ENCODE measurements at places on chromosomes 2 and 18.
A peak's percentile ranks its signal among the peaks of the same experiment; 100 is the strongest.

- DNase-seq, result no peak
Measured at GRCh38 chr2:128504246-128505149, 185.8 kb upstream of the HS6ST1 start.

DNA sequence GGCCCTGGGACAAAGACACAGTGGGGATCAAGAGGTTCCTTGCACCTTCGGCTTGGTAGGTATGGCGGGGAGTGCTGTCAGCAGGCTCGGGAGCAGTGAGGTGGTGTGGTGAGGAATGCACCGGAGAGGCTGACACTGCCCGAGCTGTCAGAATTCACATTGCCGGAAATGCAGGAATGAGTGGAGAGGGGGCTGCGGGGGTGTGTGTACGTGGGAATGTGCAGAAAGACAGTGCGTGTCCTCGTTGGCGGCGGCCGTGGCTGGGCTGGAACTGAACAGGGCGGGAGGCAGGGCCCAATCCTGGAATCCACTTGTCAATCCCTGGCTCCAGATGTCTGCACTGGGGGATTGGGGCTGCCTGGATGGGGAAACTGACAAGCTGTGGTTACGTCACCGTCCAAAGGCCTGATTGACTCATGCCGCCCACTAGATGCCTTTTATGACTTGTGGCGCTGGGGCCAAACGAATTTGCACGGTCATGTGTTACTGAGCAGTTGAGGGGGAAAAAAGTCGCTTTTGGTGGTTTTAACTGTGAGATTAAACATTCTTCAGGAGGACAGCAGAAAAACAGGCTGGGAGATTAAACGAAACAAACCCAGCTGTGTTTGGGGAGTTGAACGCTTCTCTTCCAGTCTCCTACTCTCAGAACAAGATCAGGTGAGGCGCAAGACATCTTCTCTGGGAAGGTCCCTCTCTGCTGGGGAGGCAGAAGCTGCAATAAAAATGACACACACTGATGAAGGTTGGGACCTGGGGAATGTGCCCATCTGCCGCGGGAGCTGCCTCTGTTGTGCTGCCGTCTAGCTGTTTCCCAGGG lies 189.4 kb upstream of the GLI2 start:
- peak; percentile 86 for DNase-seq

- no peak for DNase-seq
Measured at GRCh38 chr2:232231554-232231953, 147.0 kb upstream of the ALPP start.

GRCh38 chr2:109030870-109031475 lies 42.0 kb upstream of the EDAR start:
- DNase-seq, result no peak

GRCh38 chr2:16375981-16376380 lies 289.7 kb downstream of the CYRIA start:
- DNase-seq, result no peak

DNA sequence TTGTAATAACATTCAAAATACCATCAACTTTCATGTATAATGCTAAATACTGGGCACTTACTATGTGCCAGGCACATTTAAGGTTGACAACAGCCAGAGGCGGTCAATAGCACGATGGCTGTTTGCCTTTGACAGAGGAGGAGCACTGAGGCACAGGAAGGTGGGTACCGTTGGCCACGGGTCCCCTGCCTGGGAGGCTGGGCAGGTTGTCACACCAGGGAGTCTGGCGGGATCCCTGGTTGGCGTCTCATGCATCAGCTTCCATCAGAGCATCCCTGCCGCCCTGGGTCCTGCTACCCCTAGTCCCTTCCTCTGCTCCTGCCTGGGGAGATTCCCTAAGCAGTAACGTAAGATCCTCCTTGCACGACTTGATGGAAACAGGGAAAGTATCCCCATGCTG lies 19.4 kb downstream of the ALLC start:
- no peak for DNase-seq

DNA sequence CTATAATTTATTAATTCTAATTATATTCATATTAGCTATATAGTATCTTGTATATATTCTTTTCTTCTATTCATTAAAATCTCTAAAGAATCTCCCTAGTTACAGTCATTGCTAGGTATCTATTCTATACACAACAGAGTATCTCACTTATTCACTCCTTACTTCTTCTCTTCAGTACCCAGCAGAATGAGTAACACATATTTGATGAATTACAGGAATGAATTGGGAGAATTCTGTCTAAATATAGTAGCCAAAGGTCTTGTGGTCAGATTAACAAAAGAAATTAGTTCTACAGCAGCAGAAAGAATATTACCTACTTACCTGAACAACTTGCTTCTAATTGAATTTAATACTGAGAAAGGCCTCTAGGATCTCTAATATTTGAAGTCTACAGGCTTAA lies 758.0 kb upstream of the ZEB2 start:
- no peak for DNase-seq

GRCh38 chr2:33221046-33221784 lies 255.2 kb upstream of the RASGRP3 start:
- DNase-seq, result no peak

GRCh38 chr18:64273724-64274123 lies 124.8 kb upstream of the LINC00305 start:
- no peak for DNase-seq

GRCh38 chr2:119706221-119706620 lies 27.2 kb downstream of the TMEM177 start:
- DNase-seq, result no peak

DNA sequence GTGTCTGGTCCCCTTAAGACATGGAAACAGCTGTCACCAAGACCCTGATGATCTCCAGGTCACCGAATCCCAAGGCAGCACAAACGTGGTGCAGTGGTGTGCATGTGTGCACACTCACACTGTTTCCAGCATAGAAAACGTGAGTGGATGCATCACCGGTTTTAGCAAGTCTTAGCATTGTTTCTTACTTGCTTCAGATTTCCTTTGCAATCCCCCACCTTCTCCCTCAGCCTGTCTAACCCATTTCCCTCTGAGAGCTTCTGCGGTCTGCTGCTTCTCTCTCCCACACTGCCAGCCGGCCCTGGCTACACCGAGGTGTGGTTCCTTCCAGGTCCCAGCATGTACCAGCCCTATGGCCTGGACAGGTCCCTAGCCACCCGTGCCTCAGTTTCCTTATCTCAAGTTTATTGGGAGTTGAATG lies 343.4 kb upstream of the HS6ST1 start:
- DNase-seq, result no peak

DNA sequence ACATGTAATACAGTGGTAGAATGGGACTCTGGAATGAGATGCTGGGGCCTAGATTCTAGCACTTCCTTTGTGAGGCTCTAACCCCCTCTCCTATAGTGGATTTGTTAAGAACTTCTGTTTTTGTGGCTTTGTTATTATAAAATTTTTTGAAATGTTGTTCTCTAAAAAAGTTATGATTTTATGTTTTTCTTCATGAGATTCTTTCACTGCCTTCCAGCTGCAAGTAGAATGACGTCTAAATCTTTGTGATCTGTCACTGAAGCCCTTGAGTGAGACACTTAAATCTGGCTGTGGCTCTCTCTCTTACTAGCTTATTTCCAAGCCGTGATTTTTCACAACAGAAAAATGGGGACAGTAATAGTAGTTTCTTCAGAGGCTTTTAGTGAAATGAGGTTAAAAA lies 1.6 kb downstream of the CASP8 start:
- no peak for DNase-seq

GRCh38 chr2:191180276-191180675 lies 29.5 kb upstream of the STAT4 start:
- no peak for DNase-seq

- DNase-seq, result no peak
Measured at GRCh38 chr2:14417551-14417950, 215.0 kb upstream of the LRATD1 start.

GRCh38 chr2:848099-848498 lies 102.5 kb upstream of the SNTG2 start:
- DNase-seq, result no peak

DNA sequence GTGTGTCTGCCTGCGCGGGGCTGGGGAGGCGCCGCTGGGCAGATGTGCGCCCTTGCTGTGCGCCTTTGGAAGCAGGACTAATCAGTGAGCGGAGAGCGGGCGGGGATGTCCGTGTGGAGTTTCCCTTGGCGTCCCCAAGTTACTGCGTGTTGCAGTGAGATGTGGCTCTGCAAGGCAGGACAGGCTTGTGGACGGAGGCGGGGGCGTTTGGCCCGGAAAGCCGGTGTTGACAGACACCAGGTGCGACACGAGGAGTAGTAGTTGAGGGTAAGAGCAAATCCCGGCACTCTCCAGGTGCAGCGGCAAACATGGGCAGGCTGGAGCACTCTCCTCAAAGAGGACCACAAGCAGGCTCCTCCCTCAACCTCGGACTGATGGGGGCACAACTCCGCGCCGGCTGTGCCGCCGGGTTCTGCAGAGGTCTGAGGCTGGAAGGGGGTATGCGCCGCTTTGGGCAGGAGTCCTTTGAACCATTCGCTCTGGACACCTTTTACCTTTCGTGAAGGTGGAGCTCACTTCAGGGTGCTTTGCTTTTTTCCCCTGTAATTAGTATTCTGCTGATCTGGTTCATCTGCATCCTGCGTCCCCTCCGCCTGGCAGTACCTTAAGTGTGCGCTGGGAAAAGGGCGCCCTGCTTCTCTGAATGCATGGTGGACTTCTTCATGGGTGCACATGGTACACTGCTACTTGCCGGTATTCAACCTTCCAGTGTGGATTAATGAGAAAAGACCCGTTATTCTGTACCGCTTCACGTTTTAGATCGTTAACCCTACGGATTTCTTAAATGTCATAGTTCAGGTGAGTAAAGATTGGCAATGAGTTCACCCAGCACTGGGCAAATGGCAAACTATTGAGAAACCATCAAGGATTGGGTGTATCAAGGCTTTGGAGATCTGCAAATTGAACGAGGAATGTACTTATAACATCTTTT lies 608 bp downstream of the CDH7 start:
- DNase-seq, result no peak

GRCh38 chr2:25316101-25316500 lies 25.6 kb downstream of the DNMT3A start:
- no peak for DNase-seq

DNA sequence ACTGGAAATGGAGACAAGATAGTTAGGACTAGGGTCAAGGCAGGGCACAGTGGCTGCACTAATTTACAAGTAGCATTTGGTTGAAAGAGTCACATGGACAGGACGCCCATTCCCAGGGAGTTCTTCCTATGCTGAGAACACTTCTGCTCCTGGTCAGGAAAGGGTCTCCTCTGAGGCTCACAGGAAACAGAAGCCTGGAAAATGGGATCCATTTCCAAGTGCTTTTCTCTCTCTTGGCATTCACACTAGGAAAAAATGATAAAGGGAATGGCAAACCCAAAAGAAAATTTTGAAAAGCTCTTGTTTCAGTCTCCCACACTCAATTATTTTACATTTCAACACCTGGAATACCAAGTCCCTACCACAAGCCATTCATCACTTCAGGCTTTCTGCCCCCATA lies 88.7 kb downstream of the COBLL1 start:
- DNase-seq, result no peak

DNA sequence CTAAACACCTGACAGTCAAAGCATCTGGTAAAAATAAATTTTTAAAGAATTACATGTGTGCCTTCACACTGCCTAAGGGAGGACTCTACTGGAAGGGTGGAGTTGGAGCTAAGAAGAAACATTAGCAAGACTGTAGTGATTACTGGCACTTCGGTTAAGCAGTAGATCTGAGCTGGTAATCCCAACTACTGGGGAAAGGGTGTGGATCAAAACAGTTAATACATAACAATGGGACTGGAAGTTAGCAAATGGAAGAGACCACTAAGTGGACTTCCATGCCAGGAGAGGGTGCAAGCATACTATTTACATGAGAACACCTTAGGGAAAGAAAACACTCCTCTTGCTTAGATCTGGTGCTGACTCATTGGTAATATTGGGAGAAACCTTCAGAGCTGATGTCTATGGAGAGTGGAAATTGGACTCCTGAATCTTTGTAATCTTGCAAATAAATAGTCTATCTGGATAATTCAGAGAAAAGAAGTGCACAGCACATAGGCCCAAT lies 519.6 kb upstream of the LINC00305 start:
- no peak for DNase-seq

DNA sequence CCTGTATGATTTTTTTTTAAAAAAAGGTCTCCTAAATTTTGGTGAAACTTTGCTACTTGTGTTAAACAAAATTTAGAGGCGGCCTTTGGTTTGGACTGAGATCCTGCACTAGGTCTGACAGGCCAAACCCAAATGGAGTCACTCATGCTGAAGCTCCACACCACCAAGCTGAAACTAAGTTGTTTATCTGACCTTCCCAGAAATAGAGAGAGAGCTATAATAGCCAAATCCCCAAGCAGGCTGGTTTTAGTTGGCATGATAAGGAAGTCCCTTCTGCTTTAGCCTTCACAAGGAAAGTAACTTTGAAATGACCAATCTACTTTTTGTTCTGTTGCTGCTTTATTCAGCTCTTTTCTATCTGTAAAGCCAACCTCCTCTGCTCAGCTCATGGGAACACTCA lies 17.1 kb upstream of the THUMPD2 start:
- no peak for DNase-seq

GRCh38 chr2:236570081-236570868 lies 650 bp downstream of the ACKR3 start:
- DNase-seq, result no peak

GRCh38 chr18:78999939-79000338 lies 20.3 kb downstream of the SALL3 start:
- no peak for DNase-seq

DNA sequence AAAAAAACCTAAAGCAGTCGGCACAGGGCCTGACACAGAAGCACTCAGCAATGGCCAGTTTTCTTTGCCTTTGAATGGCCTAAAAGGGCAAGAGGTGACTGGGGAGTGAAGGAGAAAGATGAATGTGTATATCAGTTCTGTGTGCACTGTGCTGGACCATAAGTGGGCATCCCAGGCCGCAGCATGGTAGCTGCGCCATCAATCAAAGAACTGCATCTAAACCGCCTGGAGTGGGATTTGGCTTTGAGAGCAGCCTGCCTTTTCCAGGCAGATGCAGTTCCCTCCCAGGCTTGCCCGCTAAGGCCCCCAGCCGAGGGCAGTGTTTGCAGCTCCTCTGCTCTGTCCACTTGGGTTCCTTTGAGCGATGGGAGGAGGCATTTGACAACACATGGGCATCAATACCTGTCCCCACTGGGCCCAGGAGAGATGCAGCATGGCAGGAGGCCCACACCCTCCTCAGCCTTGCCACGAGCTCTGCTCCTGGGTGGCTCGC lies 144.1 kb downstream of the FAM210A start:
- no peak for DNase-seq

- DNase-seq, result no peak
Measured at GRCh38 chr2:66522611-66523376, 87.9 kb downstream of the MEIS1 start.

Measured in AG04450 (cell line).